ENCODE measurements at places on chromosomes 5 and 9.
A peak's percentile ranks its signal among the peaks of the same experiment; 100 is the strongest.

DNA sequence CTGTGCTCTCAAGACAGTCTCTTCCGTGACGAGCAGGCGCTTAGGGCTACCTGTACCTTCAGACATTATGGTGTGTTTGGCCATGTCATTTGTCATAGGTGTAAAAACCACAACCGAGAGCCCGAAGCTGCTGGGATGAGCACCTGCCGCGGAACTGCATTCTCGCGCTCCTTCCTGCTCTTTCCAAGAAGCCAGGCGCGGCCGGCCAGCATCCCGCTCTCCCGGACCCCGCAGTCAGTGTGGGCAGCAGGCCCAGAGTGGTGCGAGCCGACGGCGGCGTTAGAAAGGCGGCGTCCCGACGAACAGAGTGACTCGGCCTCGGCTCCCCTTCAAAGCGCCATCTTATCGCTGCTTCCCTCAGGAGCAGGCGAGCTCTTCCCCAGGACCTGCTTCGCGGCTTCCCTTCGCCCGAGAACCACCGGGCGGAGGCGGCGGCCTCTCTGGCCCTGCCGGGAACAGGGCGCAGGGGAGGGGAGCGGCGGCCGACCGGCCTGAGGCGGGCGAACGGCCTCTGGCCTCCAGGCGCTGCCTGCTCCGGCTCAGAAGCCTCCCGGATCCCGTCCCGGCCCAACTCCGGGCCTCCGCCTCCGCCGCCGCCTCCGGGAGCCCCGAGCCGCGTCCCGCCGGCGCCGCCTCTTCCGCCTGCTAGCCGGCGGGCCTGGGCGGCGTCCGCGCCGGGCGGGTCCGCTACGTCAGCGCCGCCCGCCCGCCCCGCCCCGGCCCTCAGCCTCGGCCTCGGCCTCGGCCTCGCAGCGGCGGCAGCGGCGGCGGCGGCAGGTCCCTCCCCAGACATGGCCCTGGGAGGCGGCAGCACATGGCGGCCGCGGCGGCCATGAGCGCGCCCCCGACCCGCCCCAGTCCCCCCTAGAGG is at the start of gene FAM120A:
FAM120A (plus strand) TSS at position 741 of the 871 bp plus-strand sequence. CDS start 231 bp downstream, outside the sequence.
- DNase-seq, result no peak

GRCh38 chr9:85895685-85896084 is 45.3 kb upstream of the NAA35 start:
- no peak for DNase-seq

DNA sequence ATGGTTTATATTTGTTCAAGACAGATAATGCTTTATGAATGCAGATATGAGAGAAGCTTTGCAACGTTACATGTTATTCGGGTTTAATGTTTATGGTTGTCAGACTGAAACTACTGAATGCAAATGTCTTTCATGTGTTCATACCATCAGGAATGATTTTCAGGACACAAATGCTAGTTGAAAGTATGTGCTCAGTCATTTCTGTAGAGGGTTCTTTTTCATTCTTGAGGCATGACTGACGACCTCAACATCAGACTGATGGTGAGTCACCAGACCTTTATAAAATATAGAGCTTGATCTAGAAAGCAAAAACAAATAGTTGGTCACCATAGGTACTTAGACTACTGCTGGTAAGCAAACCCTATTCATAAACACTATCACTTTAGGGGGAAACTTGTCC is 287.3 kb upstream of the NUDT12 start:
- DNase-seq, result no peak

DNA sequence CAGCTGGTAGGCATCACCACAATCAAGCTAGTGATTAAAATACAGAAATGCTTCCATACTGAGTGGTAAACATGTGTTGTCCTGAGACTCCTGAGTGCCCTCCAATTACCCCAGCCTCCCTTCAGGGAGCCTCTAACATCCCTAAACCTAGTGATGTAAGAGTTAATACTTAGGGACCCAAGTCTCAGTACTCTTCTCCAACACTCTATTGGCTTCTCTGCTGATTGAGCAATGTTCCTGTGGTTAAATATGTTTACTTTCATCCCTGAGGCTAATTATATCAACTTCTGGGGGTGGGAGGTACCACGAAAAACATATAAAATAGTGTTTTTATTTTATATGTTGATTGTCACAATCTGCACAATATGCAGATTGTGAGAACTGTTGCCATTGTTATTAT is 5.0 kb downstream of the GRXCR2 start:
- DNase-seq, result no peak

- DNase-seq, result no peak
Measured at GRCh38 chr9:79011461-79011860, 560.3 kb upstream of the TLE4 start.

DNA sequence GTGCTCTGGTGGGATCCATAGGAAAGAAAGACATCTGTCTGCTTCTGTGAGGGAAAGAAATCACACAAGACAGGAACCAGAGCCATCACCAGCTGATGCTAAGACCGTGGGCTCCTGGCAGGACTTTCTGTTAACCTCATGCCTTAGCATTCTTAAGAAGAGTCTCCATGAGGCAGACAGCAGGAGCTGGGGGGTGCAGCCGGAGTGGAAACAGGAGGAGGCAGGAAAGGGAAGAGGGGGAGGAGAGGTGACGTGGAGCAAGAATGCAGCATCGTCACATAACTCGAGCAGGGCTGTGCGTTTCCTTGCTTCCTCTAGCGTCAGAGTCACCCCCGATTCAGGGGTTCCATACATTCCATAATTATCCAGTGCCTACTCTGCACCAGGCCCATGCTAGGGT is 53.6 kb downstream of the ERGIC1 start:
- DNase-seq, result peak; percentile 86

GRCh38 chr5:81665795-81666194 is 85.1 kb downstream of the SSBP2 start:
- DNase-seq, result no peak

- DNase-seq, result peak; percentile 39
Measured at GRCh38 chr5:138336952-138337684, 948 bp upstream of the FAM53C start.

GRCh38 chr9:88920645-88921044 is 70.6 kb upstream of the S1PR3 start:
- DNase-seq, result no peak

- no peak for DNase-seq
Measured at GRCh38 chr5:38940230-38940858, 94.5 kb downstream of the OSMR start.

DNA sequence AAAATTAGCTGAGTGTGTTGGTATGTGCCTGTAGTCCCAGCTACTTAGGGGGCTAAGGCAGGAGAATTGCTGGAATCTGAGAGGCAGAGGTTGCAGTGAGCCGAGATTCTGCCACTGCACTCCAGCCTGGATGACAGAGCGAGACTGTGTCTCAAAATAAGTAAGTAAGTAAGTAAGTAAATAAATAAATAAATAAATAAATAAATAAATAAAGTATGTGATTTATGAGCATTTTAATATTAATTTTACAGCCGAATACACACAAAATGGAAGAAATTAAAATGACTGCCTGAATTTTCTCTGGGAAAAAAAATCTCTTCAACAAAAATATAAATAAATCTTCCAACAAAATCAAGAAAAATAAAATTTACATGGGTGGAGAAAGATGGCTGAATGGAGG is 740.7 kb downstream of the CDH18 start:
- no peak for DNase-seq

DNA sequence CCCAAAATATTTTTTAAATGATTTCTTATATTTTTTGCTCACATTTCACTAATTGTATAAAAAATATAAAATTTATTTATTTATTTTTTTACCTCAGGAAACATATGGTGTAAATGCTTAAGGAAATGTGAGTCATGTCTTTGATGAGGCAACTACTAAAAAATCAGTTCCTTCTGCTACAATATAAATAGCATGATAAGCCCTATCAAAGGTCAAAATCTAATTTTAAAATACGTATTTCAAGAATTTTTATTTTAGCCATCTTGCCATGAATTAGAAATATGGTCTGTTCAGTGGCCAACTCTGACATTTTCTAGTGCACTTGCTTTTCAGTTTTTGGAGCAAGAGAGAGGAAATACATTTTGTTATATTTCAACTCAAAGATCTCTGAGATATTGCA is 50.5 kb downstream of the PDE4D start:
- DNase-seq, result peak; percentile 10

- no peak for DNase-seq
Measured at GRCh38 chr9:134800791-134801339, 79.7 kb upstream of the FCN2 start.

GRCh38 chr5:15363601-15364000 is 136.4 kb upstream of the FBXL7 start:
- DNase-seq, result no peak

- DNase-seq, result no peak
Measured at GRCh38 chr5:2193542-2194235, 311.0 kb upstream of the IRX4 start.

DNA sequence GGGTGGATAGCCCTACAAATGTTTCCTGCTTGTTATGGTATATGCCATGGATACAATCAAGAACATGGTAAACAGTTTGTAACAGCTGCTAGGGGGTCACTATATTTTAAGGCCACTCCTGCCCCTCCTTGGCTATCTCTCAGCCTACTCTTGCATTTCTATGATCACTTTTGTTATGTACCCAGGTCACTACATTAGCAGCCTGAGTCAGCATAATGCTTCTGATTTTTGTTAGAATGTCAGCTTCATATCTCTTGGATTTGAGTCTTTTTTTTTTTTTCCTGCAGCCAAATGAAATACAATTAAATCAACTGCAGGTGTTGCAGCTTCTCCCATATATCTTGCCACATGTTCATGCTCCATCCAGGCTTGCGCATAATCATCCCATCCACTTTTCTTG is 629.7 kb upstream of the GRAMD2B start:
- no peak for DNase-seq

DNA sequence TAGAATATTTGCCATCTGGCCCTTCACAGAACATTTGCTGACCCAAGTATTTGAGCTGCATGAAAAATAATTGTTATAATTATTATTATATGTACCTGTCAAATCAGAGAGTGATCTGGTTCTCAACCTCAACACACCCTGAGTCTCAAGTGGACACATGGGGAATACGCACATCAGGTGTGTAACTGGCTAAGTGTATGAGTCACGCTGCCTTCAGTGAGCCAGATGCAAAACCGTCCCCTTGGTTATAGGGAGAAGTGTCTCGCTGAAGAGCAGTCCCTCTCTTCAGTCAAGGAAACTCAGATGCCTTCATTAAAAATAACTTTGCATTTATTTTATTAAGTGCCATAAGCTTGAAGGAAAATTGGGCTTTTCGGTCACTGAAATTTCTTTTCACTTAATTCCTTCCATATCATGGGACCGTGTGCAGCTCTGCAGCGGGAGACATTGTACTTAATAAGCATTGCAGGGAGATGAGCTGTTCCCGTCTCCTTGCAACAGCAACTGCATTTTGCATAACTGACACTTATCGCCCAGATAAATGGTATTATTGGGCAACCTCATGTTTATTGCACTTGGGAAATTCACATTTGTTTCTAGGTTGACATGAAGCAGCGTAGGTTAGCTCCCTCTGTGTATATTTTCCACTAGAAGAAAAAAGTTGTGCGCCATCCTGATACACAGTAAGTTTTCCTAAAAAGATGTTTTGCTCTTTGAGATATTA is 512.3 kb upstream of the DAP start:
- DNase-seq, result no peak

GRCh38 chr9:17625644-17626388 is 47.0 kb downstream of the SH3GL2 start:
- DNase-seq, result no peak

DNA sequence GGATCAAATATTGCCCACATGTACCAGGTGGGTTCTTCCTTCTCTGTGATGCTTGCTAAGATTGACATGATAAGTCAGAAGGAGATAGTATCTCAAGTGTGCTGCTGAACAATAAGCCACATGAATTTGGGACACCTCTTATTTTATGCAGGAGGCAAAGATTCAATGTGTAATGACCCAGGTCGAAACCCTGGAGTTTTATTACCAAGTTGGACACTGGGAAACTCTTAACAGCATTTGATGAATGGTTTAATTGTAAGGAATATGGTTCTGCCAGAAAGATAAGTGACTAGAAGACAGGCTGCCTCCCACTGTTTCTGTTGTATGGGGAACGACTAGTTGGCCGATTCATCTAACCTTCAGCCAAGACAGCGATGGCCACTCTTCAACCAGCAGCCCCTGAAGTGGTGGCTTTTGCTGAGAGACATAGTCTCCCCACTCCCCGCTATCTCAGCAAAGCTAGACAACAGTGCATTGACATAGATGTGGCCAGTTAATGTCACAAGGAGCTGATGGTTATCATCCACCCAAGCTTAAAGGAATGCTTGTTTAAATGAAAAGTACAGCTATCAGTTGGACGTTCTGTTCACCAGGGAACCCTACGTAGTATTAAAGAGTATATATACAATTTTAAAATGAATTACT is 407.7 kb downstream of the KDM4C start:
- DNase-seq, result no peak

DNA sequence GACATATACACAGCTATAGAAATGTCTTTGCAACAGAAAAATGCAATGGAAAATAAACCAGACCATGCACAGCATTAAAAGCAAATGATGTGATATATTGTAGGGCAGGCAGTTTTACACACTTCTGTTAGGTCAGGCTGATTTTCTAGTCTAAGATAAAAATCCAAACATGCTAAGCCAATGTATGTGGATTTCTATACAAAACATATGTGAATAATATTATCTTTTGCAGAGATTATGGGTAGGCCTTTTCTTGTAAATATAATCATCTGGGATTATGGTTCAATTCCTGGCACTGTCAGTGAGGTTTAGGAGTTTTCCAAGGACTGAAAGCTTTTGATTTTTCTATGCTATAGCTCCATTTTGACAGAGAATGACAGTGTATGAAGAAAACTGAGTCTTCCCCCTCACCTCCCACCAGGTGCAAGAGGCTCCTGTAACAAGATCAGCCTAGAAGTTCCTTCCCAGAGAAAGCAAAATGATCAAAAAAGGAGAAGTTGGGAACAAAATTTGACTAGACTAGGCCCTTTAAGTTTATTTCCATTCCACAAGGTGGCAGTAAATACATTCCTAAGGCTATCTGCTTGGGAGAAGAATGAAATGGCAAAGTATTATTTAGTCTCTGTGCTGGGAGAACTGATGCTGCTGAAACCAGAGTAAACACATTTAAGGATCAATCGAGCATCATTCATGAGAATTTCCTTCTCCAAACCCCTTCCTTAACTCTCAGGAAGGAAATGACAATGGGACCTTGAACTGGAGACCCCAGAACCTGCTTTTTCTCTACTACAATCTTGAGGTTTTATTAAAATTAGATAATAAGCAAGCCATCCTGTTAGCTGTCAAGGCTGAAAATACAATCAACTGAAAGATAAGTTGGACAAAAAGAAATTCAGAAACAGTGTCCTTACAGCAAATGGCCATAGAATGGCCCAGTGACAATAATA is 133.0 kb upstream of the TUT7 start:
- no peak for DNase-seq

DNA sequence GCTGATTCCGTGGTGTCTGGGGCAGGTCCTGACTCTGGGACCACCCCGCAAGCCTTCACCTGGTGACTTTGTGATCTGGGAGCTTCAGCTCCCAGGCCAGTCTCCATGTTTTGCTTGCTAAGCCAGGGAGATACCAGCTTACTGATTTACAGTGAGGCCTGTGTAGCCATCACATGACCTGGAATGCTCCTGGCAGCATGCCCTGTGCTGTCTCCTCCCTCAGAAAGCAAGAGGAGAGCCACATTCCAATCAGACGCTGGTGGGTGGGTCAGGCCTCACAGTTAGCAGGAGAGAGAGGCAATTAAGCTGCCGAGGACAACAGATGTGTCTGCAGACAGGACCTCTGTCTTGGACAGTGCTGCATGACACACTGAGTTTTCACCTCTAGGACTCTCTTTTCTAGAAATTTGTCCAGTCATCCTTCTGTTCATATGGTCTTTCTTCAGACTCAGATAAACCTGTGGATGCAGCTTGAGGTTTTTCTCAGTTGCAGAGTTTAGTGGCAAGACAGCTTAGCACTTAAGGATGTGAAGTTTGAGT is 24.4 kb upstream of the GRPEL2 start:
- peak; percentile 83 for DNase-seq

GRCh38 chr5:23483090-23483489 is 24.3 kb upstream of the PRDM9 start:
- no peak for DNase-seq

Data from pulmonary artery endothelial cell (primary cell).